Lung (tissue), 17 donors: ENCODE measurements at places on chromosomes 5 and 9. TPM values are rescaled to one million over a fixed set of nuclear protein-coding genes. Genes with fewer than 3 reads are reported as not detected.

Gene ACTBL2
- total RNA-seq = not detected

Gene EPB41L4B
- 13.9 TPM for total RNA-seq

Gene TRMO
- total RNA-seq = 27.9 TPM

Gene CAMK4
- 1.0 TPM for total RNA-seq

Gene ADRB2
- total RNA-seq = 8.0 TPM

Gene IPO11
- 28.4 TPM for total RNA-seq

Gene TMC1
- total RNA-seq = 0.82 TPM

Gene S1PR3
- total RNA-seq = 14.5 TPM

DNA sequence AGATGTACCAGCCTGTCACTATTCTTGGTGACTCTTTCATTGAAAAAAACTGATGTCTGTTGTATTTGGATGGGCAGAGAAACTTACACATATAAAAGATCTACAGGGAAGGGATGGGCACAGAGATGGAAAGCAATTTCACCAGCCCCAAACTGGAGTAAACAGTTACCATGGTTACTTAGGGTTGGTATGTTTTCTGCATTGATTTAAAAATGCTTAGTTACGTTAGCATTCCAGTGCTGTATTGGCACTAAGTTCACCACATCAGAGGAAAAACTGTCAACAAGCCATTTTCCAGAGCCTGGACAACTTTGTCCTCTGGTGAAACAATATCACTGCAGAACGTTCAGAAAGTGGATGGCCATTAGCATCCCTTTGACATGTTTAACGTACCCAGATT lies 28.0 kb downstream of the MARCHF3 start:
- DNase-seq = no peak
- H3K27ac ChIP-seq = no peak overlapping the region
- no peaks in the 10 kb centered on the region for H3K27me3 ChIP-seq
- peaks cover 24% of the 10 kb centered on the region for H3K4me1 ChIP-seq
- no peaks in the 10 kb centered on the region for H3K36me3 ChIP-seq

- no peaks in the 10 kb centered on the region for H3K4me1 ChIP-seq
- no peak for DNase-seq
- H3K27ac ChIP-seq = no peak overlapping the region
- H3K4me3 ChIP-seq = no peak overlapping the region
- H3K27me3 ChIP-seq = no peaks in the 10 kb centered on the region
These were observed 162.0 kb upstream of the S1PR3 start for GRCh38 chr9:88829276-88829675.

DNA sequence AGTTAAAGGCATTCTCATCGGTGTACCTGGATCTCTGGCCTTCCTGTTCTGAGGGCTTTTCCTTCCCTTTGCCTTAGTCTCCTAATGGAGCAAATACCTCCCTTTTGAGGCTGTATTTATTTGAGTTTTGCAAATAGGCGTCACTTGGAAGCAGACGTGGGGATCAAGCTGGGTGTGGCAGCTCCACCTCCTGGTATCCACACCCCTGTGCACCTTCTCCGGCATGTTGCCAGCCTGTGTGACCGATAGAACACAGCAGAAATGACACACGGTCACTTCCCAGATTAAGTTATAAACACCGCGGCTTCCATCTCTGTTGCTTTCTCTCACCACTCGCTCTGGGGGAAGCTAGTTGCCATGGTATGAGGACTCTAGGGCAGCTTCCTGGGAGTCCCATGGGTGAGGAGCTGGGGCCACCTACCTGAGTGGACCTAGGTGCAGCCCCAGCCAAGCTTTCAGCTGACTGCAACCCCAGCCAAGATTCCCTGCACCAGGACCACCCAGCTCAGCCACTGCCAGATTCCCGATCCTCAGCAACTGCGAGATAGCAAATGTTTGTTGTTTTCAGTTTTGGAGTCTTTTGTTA lies 214.4 kb upstream of the MVB12B start:
- no peaks in the 10 kb centered on the region for H3K36me3 ChIP-seq
- peaks cover 16% of the 10 kb centered on the region for H3K27me3 ChIP-seq

- H3K4me3 ChIP-seq = no peak overlapping the region
- no peaks in the 10 kb centered on the region for H3K4me1 ChIP-seq
- no peaks in the 10 kb centered on the region for H3K36me3 ChIP-seq
- no peaks in the 10 kb centered on the region for H3K27me3 ChIP-seq
These were observed 124.4 kb downstream of the WDR41 start for GRCh38 chr5:77367741-77368140.

GRCh38 chr9:9893837-9894236 lies 719.0 kb downstream of the PTPRD start:
- H3K27me3 ChIP-seq = no peaks in the 10 kb centered on the region
- no peak for DNase-seq
- no peaks in the 10 kb centered on the region for H3K36me3 ChIP-seq
- no peaks in the 10 kb centered on the region for H3K4me1 ChIP-seq
- H3K4me3 ChIP-seq = no peak overlapping the region

GRCh38 chr5:161002571-161003074 lies 150.6 kb upstream of the ATP10B start:
- no peaks in the 10 kb centered on the region for H3K36me3 ChIP-seq
- no peaks in the 10 kb centered on the region for H3K27me3 ChIP-seq
- no peaks in the 10 kb centered on the region for H3K4me1 ChIP-seq
- H3K27ac ChIP-seq = no peak overlapping the region
- no peak overlapping the region for H3K4me3 ChIP-seq
- no peak for DNase-seq

- H3K4me1 ChIP-seq = peaks cover 4% of the 10 kb centered on the region
- no peak for DNase-seq
- H3K4me3 ChIP-seq = no peak overlapping the region
- H3K27ac ChIP-seq = peak overlapping the region; percentile 41
- no peaks in the 10 kb centered on the region for H3K27me3 ChIP-seq
These were observed 15.7 kb downstream of the NFX1 start for GRCh38 chr9:33306037-33306436.

DNA sequence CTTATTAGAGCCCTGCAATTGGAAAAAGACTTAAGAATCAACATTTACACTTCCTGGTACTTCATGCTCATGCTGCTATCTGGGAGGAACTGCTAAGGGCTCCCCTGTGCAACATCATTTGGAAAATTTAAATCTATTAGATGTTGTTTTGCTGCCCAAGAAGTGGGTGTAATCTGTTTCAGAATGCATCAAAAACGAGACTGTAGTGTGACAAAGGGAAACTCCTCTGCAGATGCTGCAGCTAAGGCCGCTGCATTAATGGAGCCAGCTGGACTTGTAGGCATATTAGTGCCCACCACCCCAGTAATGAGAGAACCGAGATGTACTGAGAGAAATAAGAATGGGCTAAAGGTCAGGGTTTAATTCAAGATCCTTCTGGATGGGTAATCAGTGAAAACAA lies 11.1 kb upstream of the PAIP1 start:
- no peak overlapping the region for H3K27ac ChIP-seq
- DNase-seq = no peak
- H3K4me3 ChIP-seq = no peak overlapping the region
- H3K27me3 ChIP-seq = no peaks in the 10 kb centered on the region
- peaks cover 13% of the 10 kb centered on the region for H3K4me1 ChIP-seq

- H3K36me3 ChIP-seq = no peaks in the 10 kb centered on the region
- H3K4me1 ChIP-seq = no peaks in the 10 kb centered on the region
- no peak for DNase-seq
- peaks cover 27% of the 10 kb centered on the region for H3K27me3 ChIP-seq
- H3K4me3 ChIP-seq = no peak overlapping the region
- H3K27ac ChIP-seq = peak overlapping the region; percentile 70
These were observed 32.0 kb downstream of the PLAC8L1 start for GRCh38 chr5:146073239-146073900.

DNA sequence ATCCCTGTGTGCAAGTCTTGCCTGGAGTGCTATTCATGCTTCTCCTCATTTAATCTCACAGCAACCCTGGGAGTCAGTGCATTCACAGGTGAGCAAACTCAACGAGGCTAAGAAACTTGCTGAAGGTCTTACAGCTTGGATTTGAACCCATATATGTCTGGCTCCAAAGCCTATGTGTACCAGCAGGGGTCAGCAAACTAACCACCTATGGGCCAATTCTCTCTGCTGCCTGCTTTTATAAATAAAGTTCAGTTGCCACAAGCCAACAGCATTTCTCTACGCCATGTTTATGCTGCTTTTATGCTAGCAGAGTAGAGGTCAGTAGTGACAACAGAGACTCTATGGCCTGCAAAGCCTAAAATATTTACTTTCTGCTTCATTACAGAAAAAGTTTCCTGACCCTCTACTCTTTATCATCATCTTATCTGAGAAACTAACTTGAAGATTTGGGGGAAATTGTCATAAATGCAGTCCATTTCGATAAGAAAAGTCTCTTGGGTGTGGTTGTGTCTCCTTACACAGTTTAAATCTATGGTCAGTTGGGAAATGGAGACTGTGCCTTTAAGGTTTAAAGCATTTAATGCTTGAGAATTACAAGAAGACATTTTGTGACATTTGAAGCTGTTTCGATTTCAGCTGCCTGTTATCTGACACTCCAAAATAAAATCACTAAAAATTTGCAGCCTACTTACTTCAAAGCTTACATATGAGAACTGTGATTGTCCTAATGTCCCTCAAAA lies 137.7 kb downstream of the PRELID2 start:
- DNase-seq = peak; percentile 35
- no peaks in the 10 kb centered on the region for H3K27me3 ChIP-seq
- H3K4me1 ChIP-seq = no peaks in the 10 kb centered on the region
- no peaks in the 10 kb centered on the region for H3K36me3 ChIP-seq
- no peak overlapping the region for H3K4me3 ChIP-seq
- no peak overlapping the region for H3K27ac ChIP-seq

- DNase-seq = no peak
- no peaks in the 10 kb centered on the region for H3K36me3 ChIP-seq
- H3K27ac ChIP-seq = no peak overlapping the region
- no peaks in the 10 kb centered on the region for H3K27me3 ChIP-seq
- no peaks in the 10 kb centered on the region for H3K4me1 ChIP-seq
These were observed 609.5 kb upstream of the RGMB start for GRCh38 chr5:98163796-98164493.

GRCh38 chr5:160787240-160787639 lies 64.8 kb downstream of the ATP10B start:
- H3K4me3 ChIP-seq = no peak overlapping the region
- DNase-seq = no peak
- H3K36me3 ChIP-seq = no peaks in the 10 kb centered on the region
- no peaks in the 10 kb centered on the region for H3K4me1 ChIP-seq
- H3K27ac ChIP-seq = no peak overlapping the region

- peaks cover 8% of the 10 kb centered on the region for H3K36me3 ChIP-seq
- H3K27ac ChIP-seq = no peak overlapping the region
- no peak overlapping the region for H3K4me3 ChIP-seq
- peaks cover 4% of the 10 kb centered on the region for H3K4me1 ChIP-seq
- no peaks in the 10 kb centered on the region for H3K27me3 ChIP-seq
These were observed 1.0 kb upstream of the ALDH1B1 start for GRCh38 chr9:38391278-38392118.

GRCh38 chr9:36671561-36671960 lies 98.9 kb downstream of the MELK start:
- DNase-seq = no peak
- H3K27ac ChIP-seq = no peak overlapping the region
- no peaks in the 10 kb centered on the region for H3K4me1 ChIP-seq

GRCh38 chr9:33273972-33274328 lies 9.1 kb downstream of the CHMP5 start:
- peaks cover 35% of the 10 kb centered on the region for H3K36me3 ChIP-seq
- no peak for DNase-seq
- no peaks in the 10 kb centered on the region for H3K27me3 ChIP-seq
- no peak overlapping the region for H3K4me3 ChIP-seq
- no peak overlapping the region for H3K27ac ChIP-seq

DNA sequence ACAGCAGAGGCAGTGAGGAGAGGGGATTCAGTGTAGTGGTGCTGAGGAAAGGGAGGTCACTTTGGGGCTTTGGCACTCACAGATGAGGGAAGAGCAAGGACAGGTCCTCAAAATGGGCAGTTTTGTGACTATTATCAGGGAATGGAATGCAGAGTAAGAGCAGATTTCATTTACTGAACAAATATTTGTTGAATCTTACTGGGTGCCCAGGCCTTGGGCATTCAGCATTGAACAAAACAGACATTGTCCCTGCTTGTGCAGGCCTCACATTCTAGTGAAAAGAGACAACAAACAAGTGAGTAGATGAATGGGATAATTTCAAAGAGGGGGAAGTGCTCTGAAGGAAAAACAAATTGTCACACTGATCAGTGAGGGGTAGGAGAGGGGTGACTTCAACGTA lies 404.1 kb downstream of the DMRT2 start:
- no peak for DNase-seq
- no peaks in the 10 kb centered on the region for H3K27me3 ChIP-seq
- no peak overlapping the region for H3K27ac ChIP-seq
- no peaks in the 10 kb centered on the region for H3K4me1 ChIP-seq

DNA sequence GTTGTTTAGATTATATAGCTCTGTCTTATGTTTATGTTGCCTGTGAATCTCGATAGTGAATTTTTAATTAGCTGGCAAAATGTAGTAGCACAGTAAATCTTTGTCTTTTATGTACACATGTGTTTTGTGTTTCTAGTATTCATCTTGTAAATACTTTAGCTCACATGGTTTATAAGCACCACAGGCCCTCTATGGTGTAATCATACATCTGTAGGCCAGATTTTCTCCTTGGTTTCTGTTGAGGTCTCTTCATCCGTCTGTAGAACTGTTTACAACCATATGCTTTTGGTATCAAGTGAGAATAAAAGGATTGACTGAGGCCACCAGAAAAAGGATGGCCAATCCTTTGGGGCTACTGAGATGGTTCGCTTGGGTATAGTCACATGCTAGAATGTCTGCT lies 45.0 kb downstream of the PRR16 start:
- no peaks in the 10 kb centered on the region for H3K4me1 ChIP-seq
- H3K4me3 ChIP-seq = no peak overlapping the region
- H3K27ac ChIP-seq = no peak overlapping the region
- H3K36me3 ChIP-seq = no peaks in the 10 kb centered on the region
- DNase-seq = no peak

DNA sequence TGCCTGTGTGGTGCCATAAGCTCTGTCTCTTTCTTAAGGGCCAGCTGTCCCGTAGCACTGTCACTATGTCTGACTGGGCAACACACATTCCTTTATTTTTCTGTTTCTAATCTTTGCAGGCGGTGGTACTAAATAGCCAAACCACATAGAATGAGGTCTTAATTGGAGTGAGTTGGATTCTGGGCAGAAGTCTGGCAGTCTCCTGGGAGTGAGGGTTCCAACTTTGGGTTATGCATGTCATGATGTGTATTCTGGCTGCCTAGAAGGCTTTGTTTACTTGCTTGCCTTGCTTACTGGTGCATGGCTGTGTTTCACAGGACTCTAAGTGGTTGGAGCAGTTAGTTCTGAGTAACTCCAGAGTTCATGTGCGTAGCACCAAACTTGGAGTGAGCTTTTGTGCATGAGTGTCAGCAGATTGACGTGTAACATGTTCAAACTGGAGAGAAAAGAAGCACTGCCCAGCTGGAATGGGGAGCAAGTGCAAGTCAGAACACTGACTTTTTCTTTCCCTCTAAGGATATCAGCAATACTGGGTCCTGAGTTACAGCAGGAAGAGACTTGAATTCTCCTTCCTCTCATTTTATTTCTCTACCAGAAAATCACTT lies 185.8 kb downstream of the PCSK1 start:
- peaks cover 10% of the 10 kb centered on the region for H3K4me1 ChIP-seq
- DNase-seq = peak; percentile 77
- no peaks in the 10 kb centered on the region for H3K36me3 ChIP-seq
- H3K27me3 ChIP-seq = no peaks in the 10 kb centered on the region
- H3K4me3 ChIP-seq = no peak overlapping the region
